ENCODE measurements at places on chromosomes 13 and 19.

GRCh38 chr19:1634242-1634937 is 18.0 kb downstream of the TCF3 start:
- DNase-seq: no peak

DNA sequence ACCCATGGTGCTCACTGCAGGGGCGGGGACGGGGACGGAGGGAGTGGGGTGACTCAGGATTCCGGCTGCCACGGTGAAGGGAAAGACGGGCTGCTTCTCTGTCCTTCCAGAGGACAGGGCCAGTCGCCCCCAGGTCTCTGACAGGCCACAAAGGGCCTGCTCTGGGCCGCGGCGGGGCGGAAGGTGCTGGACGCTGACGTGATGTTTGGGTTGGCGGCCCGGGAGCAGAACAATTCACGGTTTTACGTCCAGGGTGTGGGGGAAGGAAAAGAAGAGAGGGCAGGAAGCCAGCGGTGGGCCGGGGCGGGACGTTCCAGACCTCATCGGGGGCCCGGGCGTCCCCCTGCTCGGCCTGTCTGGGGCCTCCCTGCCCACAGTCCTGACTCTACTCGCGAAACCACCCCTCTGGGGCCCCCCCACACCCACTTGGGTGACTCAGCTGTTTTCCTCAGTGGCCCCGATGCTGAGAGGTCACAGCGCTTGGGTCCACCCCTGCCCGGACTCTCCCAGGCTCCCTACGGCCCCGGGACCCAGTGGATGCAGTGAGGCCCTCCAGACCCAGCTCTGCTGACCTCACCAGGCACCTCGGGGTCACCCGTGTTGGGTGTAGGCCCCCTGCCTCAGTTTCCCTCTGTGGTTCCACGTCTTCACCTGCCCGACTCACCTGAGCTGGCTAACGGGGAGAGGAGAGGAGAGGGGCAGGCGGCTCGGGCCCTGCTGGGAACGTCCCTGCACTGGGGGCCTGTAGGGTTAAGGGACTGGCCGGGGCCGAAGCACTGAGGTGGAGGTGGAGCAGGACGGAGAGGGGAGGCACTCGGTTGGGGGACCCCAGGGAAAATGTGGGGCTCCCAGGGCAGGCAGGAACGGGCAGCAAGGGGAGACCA is 29.2 kb downstream of the PIP5K1C start:
- DNase-seq: no peak

DNA sequence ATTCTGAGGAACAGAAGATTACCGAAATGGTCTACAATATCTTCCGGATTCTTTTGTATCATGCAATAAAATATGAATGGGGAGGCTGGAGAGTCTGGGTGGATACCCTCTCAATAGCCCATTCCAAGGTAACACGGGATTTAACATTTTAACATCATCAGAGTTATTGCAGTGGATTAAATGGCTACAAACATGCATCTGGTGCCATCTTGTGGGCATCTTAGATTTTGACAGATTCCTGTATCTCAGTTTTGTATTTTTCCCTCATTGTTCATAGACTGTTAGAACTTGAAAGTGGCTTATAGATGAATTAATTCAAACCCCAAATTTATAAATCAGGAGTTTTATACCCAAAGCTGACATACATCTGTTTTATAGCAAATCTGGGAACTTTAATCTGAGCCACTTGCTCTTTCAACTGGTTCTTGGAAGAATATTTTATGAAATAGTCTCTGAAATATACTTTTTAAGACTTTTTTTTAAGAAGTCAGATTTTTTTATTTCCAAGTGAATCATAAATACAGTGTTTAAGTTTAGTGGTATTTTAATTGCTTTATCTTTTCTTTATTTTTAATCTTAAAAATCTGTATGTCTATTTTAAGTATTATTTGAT is 215.2 kb downstream of the NBEA start:
- DNase-seq: no peak

GRCh38 chr13:48580185-48580803 is 47.4 kb upstream of the RCBTB2 start:
- peak; percentile 43 for DNase-seq

DNA sequence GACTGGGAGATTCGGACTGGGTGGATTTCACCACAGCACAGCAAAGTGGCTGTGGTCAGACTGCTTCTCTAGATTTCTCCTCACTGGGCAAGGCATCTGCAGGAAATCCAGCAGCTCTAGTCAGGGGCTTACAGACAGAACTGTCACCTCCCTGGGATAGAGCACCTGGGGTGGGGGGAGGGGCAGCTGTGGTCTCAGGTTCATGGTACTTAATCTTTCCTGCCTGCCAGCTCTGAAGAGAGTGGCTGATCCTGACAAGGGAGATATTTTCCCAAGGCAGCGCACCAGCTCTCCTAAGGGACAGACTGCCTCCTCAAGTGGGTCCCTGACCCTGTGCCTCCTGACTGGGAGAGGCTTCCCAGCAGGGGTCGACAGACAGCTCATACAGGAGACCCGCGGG is 212.8 kb upstream of the KLF12 start:
- DNase-seq: no peak

DNA sequence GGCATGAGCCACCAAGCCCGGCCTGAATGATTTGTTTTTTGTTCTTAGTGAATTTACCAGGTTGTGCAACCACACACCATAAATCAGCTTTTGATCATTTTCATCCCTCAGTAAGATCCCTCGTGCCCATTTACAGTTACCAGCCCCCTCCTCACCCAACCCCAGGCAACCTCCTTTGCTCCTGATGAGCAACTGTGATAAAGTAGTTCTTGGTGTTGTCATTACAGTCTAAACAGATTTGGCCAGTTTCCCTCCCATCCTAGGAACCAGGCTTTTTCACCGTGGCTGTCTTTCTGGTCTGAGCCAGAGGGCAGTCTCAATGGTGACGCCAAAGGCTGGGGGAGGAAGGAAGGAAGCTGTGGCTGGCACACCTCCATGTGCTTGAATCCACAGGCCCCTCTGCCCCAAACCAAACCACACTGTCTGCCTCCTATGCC is 61.2 kb upstream of the WDFY2 start:
- no peak for DNase-seq

GRCh38 chr19:9961103-9961502 is 24.8 kb upstream of the OLFM2 start:
- no peak for DNase-seq

- no peak for DNase-seq
Measured at GRCh38 chr19:51783372-51783771, 11.6 kb upstream of the FPR3 start.

DNA sequence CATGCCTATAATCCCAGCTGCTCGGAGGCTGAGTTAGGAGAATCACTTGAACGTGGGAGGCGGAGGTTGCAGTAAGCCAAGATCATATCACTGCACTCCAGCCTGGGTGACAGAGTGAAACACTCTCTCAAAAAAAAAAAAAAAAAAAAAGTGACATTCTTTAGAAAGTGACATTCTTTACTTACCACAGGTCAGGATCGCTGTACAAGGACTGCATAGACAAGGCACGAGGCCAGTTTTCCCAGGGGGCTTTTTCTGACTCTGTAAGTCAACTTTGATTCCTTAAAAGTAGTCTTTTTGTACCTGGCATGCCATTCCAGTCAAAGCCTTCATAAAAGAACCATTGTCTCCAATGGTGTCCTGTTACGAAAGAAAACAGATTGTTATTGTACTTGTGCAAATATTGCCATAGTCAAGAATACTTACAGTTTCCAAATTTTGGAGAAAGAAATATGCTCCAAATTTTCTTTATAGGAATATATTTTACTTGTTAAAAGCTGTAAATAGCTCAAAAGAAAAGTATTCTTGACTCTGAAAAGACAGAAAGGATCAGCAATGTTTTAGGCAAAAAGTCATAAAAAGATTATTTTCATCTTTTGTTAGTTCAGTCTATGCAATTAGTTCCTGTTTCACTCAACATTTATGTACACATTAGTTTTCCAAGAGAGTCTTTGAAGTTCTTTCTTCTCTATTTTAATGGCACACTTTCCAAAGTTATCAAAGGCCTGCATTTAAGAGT is 39.3 kb downstream of the CEACAM1 start:
- DNase-seq: no peak

DNA sequence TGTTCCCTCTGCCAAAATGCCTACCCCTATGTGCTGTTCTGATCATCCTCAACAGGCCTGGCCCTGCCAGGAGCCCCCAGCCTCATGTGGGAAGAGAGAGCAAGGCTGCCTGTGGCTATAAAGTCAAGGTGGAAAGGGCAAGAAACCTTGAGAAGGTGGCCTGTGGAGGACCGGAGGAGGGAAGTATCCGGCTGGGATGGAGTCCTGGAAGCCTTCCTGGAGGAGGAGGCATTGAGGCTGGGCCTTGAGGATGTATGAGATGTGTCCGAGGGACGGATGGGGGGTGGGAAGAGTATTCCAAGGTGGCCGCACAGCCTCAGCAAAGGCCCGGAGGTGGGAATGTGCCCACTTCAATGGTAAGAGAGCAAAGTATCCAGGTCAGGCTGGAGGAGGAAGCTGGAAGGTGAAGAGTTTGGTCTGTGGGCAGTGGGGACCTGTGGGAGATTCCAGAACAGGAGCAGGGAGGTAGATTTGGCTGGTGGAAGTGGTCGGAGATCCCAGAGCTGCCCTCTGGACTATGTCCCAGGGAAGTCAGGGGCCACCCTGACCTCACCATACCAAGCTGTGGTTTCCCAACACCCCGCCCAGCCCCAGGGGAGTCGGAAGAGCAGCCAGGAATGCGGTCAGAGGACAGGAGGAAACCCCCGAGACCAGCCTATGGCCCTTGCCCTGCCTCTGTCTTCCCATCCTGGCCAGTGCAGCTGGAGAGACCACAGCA is 3.0 kb upstream of the PLIN4 start:
- no peak for DNase-seq

GRCh38 chr13:44459674-44460073 is 86.0 kb downstream of the SERP2 start:
- no peak for DNase-seq

GRCh38 chr19:10104665-10105508 is 1.3 kb upstream of the PPAN start:
- DNase-seq: peak; percentile 51

GRCh38 chr19:39197808-39198207 is 1.0 kb downstream of the NCCRP1 start:
- no peak for DNase-seq

GRCh38 chr19:57709616-57710015 is 612 bp upstream of the ZNF154 start:
- no peak for DNase-seq

DNA sequence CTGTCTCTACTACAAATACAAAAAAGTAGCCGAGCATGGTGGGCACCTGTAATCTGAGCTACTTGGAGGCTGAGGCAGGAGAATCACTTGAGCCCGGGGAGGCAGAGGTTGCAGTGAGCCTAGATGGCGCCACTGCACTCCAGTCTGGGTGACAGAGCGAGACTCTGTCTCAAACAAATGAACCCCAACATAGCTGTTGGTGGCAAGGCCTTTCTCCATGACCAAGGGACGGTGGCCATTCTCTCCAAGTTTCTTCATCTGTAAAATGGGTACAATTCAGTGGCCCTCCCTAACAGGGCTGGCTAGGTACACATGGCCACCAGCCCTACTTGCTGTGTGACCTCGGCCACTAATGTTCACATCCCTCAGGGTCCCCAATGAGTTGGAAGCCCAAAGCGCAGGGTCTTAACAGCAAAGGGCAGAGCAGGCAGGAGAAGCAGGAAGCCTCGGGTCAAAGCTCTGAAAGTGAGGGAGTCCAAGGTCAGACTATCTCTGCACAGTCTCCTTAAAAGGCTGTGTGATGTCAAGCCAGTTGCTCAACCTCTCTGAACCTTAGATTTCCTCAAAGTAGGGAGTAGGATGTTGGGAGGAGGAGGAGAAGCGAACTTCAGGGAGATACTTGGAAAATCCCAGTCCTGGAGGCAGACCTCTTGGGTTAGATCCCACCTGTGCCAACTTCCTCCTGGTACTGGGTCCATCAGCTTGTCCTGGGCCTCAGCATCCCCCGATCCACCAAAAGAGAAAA is 2.7 kb downstream of the JUND start:
- peak; percentile 32 for DNase-seq

- DNase-seq: no peak
Measured at GRCh38 chr13:49098771-49099512, 121.2 kb upstream of the MLNR start.

DNA sequence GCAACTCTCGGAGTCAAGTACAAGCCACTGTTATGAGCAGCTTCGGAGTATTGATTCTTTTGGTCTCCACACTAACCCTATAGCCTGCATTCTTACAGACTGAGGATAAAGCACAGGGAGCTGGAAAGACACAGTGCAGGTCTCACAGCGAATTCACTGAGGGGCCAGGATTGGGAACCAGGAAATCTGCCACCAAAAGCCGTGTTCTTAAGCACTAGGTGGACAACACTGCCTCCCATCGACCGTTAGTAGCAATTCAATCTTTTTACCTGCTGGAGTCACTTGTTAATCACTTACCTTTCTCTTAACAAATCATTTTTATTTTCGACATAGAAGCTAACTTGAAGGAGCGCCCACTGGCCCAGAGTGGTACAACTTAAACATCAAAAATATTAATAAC is 6.3 kb downstream of the PMIS2 start:
- DNase-seq: no peak

- no peak for DNase-seq
Measured at GRCh38 chr13:96279904-96280303, 190.0 kb downstream of the HS6ST3 start.

DNA sequence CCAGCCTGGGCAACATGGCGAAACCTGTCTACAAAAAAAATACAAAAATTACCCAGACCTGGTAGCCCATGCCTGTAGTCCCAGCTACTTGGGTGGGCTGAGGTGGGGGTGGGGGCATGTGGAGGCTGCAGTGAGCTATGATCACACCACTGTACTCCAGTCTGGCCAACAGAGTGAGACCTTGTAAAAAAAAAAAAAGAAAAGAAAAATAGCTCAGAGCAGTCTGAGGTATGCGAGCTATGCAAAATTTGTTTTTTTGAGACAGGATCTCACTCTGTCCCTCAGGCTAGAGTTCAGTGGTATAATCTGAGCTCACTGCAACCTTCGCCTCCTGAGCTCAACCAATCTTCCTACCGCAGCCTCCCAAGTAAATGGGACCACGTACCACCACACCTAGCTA is 7.1 kb upstream of the TOMM40 start:
- DNase-seq: no peak

DNA sequence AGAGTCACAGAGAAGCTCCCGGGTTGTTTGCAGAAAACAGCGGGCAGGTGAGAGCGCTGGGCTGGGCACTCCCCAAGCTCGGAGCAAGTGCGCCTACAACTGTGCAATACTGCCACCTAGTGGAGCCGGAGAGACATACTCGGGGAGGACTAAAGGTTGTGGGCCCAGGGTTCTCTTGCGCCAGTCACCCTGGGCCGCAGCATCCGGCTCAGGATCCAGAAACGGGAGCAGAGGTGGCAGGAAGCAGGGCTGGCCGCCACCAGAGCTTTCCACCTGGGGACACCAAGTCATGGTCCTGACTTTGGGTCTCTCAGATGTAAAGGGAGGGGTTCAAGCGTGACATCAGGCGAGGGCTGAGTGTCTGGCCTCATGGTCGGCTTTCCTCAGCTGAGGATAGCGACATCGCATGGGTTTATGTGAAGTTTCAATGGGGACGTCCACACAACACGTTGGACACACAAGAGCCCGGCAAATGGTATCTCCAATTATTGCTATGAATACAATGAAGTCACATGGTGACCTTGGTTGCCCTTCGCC is 11.2 kb upstream of the KLK4 start:
- peak; percentile 84 for DNase-seq

- no peak for DNase-seq
Measured at GRCh38 chr13:97212601-97213040, 9.5 kb upstream of the MBNL2 start.

GRCh38 chr13:71811344-71811743 is 55.7 kb downstream of the DACH1 start:
- no peak for DNase-seq

Data from activated CD4-positive, alpha-beta T cell treated with anti-CD3 and anti-CD28 coated beads, Interleukin-2, amount 50 U/mL, for 24 hours (primary cell).